Activated T-helper 9 cell treated with anti-CD3 and anti-CD28 coated beads, Interleukin-2, amount 50 U/mL, for 16 hours (primary cell): ENCODE measurements at places on chromosomes 1 and 21.

DNA sequence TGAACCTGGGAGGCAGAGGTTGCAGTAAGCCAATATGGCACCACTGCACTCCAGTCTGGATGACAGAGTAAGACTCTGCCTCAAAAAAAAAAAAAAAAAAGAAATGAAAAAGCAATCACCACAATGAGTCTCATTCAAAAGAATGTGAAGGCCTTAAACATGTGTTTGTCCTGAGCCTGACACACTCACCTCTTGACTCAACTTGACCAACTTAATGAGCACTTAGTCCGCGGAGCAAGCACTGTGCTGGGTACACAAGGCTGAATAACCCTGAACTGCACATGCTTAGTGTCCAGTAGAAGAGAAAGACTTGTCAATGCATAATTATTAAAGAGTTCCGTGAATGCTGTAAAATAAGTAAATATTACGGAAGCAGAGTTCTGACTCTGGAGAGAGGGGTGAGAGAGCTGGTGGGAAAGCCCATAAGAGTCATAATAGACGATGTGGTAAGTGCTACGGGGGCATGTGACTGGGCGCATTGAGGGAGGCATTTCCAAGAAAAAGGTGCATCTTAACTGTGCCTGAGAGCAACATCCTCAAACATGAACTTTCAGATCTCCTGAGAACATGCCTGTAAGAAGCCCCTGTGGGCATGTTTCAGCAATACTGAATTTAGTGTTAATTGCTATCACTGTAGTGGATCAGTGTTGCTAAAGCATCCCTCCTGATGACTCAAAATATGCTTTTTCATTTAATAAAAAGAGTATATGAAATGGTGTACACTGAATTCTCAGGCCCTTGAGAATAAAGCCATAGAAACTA lies 27.2 kb downstream of the MCOLN2 start:
- peak; percentile 9 for DNase-seq

GRCh38 chr1:212637902-212638301 lies 29.3 kb downstream of the ATF3 start:
- no peak for DNase-seq

DNA sequence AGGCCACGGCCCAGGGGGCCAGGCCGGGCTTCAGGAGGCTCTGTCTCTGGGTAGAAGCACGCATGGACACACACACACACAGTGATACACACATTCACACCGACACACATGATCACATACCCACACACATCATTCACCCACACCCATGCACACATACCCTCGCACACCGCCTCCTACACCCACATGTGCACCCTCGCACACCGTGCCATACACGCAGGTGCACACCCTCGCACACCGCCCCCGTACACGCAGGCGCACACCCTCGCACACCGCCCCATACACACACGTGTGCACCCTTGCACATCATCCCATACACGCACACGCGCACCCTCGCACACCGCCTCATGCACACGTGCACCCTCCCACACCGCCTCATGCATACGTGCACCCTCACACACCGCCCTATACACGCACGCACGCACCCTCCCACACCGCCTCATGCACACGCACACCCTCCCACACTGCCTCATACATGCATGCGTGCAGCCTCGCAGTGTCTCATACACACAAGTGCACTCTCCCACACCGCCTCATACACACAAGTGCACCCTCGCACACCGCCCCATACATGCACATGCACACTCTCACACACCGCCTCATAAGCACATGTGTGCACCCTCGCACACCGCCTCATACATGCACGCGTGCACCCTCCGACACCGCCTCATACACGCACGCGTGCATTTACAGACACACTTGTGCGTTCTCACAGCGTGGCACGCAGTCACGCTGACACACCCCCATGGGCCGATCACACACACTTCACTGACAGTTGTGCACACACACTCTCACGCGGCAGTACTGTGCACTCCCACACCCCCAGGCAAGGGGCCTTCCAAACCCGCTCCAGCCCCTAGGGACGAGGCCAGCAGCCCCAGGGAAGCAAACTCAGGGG lies 128.1 kb downstream of the SIK1 start:
- DNase-seq, result no peak

DNA sequence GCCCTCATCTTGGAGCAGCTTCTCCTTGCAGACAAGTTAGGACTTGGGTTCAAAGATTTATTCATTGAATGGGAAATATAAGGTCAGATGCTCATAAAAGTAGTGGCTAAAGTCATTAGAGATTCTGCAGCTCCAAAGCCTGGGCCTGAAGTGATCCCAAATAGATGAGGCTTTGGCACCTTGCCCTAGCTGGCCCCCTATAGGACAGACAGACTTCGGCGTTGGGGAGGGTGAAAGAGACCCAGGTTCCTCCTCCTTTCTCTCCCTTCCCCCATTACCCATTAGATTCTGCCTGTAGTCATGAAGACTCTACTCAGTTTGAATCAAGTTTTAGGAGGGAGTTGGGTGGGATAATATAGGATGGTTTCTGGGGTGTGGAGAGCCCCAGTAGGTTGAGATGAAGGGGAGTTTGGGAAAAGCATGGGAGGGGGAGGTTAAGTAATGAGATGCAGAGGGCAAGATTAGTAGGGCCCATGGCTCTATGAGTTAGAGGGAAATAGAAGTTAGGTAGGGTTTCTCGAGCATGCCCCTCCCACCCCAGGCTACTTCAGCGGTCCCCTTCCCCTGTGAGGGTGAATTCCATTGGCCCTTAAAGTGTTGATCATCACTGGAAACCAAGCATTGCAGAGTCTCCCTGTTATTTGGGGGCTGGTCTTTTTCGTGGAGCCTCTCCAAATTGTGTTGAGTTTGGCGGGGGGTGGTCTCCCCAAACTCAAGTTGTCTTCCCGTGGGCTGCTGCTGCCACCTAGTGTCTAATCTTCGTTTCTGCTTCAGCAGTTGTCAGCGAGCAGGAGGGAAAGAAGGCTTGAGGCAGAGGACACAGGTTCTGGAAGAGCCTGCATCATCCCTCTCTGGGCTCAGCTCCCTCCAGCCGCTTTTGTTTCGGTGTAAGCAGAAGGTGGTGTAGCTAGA lies 2.1 kb upstream of the AHDC1 start:
- peak; percentile 42 for DNase-seq

- DNase-seq, result no peak
These were observed 25.2 kb downstream of the MAPKAPK2 start for GRCh38 chr1:206709772-206710459.

- no peak for DNase-seq
These were observed 632 bp downstream of the PEX19 start for GRCh38 chr1:160284220-160284781.

DNA sequence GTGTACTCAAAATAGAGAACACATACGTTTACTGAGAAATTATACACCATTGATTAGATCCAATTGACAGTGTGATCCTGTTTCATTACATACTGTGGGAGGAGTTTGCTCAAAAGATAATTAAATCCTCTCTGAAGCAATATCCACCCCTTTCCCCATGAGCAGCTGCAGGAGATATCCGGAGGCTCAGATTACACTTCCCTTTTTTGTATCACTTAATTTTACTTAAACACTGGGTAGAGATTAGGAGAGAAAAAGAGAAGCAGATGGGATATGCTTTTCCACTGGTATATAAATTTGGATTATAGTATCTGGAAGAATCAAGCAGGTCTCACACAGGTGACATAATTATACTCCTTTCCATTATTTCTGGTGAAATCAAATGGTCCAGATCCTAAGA lies 333.3 kb upstream of the ZRANB2 start:
- DNase-seq, result no peak

DNA sequence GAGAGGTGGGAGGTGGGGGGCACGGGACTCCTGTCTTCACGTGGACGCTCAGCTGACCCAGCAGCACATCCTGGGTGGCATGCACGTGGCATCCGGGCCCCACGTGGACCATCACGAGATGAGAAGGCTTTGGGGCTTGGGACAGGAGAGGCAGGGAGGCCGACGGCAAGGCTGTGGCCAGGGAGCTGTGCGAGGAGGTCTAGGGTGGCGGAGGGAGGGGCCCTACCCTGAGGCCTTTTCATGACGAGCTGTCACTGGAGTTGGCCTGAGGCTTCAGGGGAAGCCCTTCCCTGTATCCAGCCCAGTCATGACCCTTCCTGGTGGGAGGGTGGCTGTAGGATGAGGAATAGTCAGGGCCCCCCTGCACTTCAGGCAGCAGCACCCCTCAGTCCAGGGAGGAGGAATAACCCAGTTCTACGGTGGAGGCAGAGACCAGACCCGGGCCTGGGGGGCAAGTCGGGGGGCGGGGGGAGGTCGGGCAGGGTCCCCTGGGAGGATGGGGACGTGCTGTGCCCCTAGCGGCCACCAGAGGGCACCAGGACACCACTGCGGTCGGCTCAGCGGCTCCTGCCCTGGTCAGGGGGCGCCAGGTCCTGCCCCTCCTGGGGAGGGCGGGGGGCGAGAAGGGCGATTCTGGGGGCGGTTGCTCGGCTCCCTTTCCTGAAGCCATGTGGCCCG lies 2.0 kb upstream of the PERM1 start:
- peak; percentile 54 for DNase-seq

DNA sequence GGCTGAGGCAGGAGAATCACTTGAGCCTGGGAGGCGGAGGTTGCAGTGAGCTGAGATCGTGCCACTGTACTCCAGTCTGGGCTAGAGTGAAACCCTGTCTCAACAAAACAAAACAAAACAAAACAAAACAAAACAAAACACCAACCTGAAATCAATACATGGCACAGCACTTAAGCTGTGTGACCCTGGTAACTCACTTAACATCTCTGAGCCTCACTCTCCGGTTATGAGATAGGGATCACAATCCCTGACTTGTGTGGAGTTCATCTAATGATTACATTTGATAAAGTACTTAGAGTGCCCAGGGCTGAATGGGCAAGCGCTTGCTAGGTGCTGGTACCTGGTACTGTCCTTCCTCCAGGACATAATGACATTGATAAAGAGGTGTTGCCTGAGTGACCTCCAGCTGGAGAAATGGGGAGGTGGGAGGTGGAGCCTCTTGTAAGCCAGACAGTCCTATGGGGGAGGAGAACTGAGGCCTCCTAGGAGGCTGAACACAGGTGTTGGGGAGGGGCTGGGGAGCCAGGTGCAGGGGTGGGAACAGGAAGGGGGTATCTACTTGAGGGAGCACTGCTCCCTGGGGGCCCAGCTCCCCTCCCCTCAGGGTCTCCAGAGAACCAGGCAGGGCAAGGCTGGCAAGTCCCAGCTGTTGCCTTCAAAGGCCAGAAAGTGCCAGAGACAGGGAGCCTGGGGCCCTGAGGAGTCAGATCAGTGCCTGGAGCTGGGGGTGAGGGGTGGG lies 17.9 kb downstream of the FOXO6 start:
- DNase-seq, result no peak

- no peak for DNase-seq
These were observed 37.3 kb upstream of the HMGN1 start for GRCh38 chr21:39386194-39386593.

GRCh38 chr1:243842978-243843511 lies 7.0 kb downstream of the AKT3 start:
- DNase-seq, result no peak

GRCh38 chr1:98289311-98289710 lies 368.5 kb upstream of the DPYD start:
- no peak for DNase-seq

GRCh38 chr21:42472521-42472920 lies 23.5 kb downstream of the RSPH1 start:
- no peak for DNase-seq

DNA sequence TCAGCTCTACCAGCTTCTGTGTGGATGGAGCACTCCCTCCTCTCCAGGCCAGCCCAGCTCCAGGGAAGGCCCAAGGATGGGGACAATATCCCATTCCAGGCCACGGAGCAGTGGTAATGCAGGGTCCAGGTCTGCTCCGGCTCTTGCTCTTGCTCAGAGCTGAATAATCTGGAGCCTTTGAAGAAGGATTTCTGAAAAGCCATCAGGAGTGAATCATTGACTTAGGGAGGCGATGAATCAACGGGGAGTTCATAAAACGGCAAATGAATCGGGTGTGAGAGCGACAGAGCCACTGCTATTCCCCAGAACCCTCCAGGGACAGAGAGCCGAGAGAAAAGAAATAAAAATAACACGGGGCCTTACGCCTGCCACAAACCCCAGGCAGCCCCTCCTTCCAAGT lies 7.7 kb downstream of the POU3F1 start:
- DNase-seq, result no peak

GRCh38 chr21:44617071-44617501 lies 5.2 kb downstream of the KRTAP10-8 start:
- no peak for DNase-seq

DNA sequence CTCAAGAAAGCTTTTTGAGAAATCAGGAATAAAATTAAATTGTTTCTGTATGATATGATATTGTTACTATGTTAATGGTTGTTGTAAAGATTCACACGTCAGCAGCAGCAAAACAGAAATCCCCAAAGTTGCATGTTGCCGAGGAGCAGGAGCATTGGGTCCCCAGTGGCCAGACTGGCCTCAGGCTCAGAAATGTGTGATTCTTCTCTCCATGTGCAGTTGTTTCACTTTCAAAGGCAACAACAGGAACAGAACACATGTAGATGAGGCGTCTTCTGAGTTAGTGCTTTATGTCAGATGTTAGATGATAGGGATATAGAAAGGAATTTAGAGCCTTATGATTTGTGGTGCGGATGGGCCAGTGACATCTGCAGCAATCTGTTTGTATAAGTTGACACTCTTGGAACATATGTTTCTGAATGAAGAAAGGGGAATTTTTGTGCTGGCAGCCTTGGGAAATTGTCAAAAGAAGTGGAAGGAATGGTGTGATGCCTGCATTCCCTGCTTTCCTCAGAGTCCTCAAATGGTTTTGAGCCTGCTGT lies 2.1 kb upstream of the TTLL7 start:
- DNase-seq, result no peak

GRCh38 chr21:45096217-45096616 lies 21.8 kb downstream of the ADARB1 start:
- no peak for DNase-seq

- no peak for DNase-seq
These were observed 113.8 kb downstream of the UBR4 start for GRCh38 chr1:19096036-19096833.

- DNase-seq, result no peak
These were observed 12.9 kb upstream of the IL19 start for GRCh38 chr1:206757524-206758266.

DNA sequence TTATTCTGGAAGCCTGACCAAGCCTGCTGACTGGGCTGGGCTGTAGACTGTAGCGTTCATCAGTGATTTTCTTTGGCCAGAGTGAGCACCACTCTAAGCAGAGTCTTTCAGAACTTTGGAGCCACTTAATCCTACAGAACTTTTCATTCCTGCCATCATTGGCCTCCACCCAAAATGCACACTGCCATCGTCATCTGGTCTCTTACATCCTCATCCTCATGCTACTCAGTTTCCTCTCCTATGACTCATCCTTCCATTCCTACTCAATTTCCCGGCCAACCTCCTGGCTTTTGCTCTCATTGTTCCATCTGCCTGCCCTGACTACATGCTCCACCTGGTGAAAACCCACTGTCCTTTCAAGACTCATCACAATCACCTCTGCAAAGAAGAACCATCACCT lies 233.8 kb upstream of the USP25 start:
- no peak for DNase-seq
